ENCODE measurements at places on chromosomes 3 and 15.

DNA sequence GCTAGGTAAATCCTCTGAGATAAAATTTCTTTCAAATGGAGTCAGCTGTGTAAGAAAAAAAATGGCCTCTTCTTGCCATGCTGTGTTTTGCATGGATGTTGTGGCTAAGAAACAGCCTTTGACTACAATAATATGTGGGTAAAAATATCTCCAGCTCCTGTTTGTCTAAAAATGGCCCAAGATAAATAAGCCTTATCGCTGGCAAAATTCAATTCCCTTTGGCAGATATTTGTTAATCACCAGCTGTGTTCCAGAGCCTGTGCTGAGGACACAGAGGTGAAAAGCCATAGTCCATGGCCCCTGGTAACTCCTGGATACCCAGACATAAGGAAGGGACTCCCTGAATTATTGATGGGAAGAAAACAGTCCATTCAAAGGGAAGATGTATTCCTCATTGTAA is 15.3 kb upstream of the RAMAC start:
- DNase-seq = no peak

- no peak for DNase-seq
Observed at GRCh38 chr3:113255100-113255853, 43.9 kb downstream of the BOC start.

DNA sequence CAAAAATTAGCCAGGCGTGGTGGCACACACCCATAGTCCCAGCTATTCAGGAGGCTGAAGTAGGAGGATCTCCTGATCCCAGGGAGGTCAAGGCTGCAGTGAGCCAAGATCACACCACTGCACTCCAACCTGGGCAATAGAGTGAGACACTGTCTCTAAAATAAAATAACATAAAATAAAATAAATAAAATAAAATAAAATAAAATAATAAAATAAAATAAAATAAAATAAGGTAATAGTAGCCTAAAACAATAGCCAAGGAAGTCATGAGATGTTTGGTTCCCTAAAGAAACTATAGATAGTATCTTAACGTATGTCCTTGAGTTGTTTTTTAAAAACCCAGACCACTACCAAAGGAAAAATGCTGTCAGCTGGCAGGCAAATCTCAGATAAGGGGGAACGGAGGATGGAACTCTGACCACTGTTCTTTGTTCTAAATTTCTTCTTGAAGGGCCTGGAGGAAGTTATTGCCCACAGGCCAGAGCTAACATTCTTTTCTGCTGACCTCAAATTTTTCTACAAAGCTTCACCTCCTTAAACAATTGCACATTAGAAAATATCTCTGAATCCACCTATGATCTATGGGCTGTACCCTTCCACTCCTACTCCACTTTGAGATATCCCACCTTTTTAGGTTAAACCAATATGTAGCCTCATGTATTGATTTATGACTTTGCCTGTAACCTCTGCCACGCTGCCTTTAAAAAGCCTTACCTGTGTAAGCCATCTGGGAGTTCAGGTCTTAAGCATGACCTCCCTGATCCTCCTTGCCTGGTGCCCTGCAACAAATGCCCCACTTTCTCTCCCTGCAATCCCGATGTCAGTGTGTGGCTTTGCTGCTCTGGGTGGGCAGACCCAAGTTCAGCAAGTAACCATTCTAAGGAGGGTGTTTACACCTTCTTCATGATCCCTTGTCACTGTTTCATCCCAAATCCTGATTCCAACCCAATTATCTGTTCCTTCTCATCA is 126.2 kb upstream of the BHLHE40 start:
- DNase-seq = no peak

DNA sequence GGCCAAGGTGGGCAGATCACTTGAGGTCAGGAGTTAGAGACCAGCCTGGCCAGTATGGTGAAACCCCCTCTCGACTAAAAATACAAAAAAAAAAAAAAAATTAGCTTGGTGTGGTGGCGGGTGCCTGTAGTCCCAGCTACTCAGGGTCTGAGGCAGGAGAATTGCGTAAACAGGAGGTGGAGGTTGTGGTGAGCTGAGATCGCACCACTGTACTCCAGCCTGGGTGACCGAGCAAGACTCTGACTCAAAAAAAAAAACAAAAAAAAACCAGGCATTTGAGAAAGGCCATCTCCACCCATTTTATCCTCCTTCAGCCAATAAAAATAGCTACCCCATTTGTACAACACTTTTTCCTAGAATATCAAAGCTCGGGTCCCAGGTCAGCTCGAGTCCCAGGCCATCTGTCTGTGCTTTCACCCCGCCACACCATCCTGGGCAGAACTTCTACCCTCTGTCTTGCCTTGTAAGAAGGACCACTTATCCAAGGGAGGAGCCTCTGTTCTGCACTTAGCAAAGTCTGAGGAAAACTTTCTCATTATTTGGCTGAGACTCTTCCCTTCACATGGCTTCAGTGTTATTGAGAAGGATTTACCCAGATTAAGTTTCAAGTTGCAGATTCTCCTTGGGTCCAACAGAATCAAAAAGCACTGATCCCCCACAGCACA is 99.1 kb downstream of the MESD start:
- no peak for DNase-seq

- no peak for DNase-seq
Observed at GRCh38 chr3:101124125-101124524, 130.9 kb upstream of the ABI3BP start.

DNA sequence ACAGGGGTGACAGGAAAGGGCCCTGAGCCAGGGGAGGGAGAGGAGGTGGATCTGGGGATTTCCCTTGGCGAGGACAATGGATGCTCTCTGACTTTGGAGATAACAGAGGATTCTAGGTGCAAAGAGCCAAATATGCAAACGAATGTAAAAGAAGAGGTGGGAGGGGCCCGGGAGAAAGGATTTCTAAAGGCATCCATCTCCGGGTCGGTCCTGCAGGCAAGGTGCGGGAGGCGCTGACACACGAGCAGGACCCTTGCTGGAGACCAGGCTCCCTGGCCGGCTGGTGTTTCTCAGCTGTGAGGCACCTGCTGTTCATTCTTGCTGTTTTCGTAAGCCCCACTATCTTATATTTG is 115.2 kb upstream of the TLE3 start:
- no peak for DNase-seq

DNA sequence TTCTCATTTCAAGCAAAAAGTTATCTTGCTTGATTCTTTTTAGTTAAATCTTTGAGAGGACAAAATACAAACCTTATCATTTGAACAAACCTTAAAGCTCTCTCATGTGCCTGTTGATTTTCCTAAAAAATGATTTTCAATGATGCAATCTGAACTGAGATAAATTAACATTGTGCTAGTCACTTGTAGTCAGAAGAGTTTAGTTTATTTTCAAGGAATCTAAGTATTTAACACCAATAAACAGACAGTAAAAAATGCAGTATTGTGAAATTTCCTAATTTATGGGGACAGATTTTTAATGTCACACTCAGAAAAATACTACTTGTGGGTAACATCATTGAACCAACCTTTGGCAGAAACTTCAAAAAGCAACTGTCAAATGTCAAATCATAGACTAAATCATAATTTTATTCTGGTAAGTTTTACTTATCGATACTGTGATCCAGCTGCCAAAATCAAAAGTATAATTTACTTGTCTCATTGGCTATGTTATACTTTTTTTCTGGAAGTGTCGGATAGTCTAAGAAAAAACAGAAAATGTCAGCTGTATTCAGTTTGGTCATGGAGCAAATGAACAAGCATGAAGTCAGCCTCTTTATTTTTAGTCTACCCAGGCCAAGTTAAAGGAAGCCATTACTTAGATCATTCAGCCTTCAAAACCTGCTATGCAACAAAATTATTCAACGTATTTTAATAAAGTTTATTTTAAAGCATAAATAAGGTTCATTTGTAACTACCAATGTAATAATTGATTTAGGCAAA is 52.4 kb upstream of the FNDC3B start:
- no peak for DNase-seq

- no peak for DNase-seq
Observed at GRCh38 chr3:102085431-102086176, 236.3 kb downstream of the NFKBIZ start.

DNA sequence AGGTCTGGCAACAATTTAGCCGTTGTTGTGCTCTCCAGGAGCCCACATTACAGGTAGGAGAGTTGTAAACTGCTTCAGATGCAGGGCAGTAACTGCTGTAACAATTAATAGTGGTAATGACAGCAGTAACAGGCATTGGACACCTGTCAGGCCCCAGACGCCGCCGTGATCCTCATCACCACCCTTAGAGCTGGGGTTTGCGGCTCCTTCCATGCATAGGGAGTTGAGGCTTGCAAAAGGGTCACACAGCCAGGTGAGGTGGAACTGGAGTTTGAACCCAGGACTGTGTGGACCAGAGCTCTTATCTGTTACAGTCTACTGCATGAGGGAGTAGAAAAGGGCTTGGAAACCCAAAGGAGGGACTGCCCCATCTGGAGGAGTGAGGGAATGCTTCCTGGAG is 26.8 kb upstream of the NR2C2 start:
- DNase-seq = no peak

GRCh38 chr3:1462856-1463450 is 370.1 kb downstream of the CNTN6 start:
- no peak for DNase-seq

DNA sequence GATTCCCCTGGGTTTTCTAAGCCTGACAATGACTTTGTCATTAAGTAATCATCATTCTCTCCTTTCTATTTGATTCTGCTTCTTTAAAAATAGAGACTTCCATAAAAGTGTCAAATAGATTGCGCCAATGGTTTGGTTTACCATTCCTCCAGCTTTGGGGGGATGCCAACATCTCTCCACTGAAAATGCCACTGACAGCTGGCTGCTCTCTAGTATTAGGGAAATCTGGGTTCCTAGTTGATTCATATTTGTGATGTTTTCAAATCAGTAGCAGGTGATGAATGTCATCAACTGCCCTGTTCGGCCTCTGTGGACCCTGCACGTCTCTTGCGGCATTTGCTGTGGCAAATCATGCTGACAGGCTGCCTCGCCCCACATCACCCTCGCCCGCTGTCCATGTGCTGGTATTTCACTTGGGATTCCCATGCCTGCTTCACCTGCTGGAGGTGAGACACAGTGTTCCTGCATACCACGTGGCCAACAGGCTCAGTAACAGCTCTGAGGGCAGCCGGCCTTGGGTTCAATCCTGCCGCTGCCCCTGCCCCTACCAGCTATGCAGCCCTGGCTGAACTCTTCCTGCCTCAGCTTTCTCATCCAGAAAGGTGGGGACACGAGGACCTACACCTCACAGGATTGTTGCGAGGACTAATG is 28.1 kb downstream of the ZXDC start:
- DNase-seq = no peak

DNA sequence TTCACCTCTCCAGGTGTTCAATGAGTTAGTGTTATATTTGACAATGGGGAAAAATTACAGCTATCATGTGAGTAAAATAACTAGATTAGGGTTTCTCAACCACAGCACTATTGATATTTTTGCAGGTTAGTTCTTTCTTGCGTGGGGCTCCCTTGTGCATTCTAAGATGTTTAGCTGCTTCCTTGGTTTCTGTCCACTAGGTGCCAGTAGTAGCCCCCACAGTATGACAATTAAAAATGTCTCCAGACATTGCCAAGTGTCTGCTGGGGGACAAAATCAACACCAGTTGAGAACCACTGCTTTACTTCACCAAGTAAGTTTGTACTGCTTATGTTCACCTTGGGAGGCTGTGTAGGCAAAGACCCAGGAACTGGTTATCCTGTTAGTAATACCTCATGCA is 618.7 kb downstream of the EDEM1 start:
- no peak for DNase-seq

DNA sequence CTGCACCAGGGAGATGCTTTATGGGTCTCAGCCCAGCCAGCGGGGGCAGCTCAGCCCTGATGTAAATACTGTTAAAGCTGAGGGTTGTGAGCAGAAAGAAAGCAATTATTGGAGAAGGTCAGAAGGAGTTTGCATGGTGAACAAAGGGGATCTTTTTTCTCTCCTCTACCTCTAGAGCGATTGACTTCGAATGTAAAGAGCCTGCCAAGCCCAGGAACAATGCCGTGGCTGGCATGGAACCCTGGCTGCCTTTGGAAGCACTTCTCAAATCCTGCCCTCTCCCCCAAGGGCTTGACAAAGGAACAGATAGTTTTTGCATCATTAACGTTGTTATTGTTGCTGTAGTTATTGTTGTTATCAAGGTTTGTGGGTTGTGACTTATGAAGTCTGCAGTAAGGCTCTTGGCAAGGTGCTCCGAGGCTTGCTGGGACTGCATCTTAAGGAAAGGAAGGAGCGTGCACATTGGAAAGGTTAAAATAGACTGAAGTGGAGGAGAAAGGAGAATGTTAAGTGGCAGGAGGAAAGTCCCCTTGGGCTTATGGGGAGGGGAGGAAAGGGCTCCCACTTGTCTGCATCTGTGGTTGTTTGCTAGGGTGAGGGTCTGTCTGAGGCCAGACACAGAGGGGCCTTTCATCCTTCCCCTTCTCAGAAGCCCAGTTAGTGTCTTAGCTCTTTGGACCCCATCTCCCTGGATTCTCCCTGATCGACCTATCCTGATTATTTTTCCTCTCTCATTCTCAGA is 16.7 kb downstream of the PDIA5 start:
- no peak for DNase-seq

DNA sequence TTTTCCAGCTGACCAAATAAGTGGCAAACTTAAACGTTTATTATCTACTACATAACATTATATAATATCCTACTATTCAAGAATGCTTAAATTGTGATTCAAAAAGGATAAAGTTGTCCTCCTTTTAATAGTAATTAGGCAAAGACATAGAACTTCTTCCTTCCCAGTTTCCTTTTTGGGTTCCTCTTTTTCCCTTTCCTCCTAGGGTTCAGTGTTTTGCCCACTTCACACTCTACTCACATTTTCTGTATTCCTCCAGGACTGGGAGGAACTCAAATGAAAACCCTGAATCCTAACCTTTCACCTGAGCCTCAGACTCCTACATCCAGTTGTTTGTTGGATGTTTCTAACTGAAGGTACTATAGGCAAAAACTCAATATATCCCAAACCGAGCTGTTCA is 132.5 kb downstream of the PEAK1 start:
- no peak for DNase-seq

- DNase-seq = peak; percentile 54
Observed at GRCh38 chr3:107660306-107660976, 137.7 kb downstream of the BBX start.

GRCh38 chr15:51203797-51204196 is 109.1 kb upstream of the TNFAIP8L3 start:
- DNase-seq = no peak

DNA sequence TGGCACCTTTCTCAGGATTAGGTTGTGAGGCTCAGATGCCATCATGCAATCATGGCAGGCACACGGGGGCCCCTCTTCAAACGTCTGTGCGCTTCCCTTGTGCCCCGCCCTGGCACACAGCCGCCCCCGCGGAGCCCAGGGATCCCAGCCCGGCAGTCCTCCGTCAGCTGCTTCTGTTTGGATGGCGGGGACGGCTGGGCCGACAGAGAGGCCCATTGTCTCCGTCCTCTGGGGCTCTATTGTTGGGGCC is 849 bp upstream of the HDAC11 start:
- peak; percentile 62 for DNase-seq

DNA sequence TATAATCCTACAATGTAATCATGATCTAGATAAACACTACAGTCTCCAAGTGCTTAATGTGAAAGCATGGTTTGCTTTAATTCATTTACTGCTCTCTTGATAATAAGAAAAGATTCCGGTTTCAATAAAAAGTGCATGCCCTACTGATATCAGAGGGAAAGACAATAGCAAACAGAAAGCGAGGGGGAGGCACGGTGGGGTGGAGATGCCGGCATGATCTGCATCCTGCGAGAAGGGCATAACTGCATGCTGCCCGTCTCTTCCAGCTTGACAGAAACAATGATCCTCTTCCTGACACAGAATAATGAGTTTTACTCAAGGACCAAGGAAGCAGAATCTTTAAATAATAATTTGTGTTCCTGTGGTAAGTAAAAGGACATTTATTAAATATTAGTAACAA is 51.7 kb downstream of the GOLIM4 start:
- DNase-seq = no peak
